ENCODE measurements at places on chromosomes 3 and 15. TPM values are rescaled to one million over a fixed set of nuclear protein-coding genes. Genes with fewer than 3 reads are reported as not detected.

GRCh38 chr3:59502806-59503205 is 453.0 kb upstream of the CFAP20DC start:
- no peak for DNase-seq

DNA sequence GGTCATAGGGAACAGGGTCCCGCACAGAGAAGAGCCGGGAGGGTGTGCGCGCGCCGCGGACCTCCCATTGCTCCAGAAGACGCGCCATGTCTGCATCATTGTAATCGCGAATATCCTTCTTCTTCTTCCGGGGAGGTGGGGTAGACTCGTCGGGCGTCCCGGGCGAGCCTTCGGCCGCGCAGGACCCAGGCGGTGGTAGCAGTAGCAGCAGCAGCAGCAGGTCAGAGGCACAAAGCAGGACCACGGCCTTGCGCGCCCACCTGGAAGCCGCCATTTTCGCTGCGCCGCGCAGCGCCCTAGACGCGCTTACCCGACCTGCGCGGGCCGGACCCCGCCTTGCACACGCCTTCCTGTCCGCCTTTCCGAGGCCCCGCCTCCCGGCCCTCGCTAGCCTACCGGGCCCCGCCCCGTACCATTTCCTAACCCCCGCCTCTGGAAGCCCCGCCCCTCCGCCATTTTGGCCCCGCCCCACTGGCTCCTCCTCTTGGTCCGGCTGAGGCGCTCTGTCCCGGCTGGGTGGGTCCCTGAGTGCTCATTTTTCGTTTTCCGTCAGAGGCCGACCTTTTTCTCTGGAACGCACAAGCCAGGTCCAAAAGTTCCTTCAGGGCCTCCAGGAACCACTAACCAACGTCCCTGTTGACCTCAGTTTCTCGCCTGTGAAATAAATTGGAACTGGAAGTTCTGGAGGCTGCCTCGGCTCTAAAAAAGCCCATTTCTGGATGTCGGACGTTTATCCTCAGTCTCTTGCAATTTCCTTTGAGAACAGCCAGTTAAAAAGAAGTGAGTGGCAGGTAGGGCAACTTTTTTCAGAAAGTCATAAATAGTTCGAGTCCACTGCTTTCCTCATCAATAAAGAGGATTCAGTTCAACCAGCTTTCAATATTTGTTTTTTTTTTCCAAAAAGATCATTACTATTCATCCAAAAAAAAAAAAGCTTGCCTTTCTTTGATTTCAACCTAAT is at the start of gene MESD:
TSS of gene MESD (minus strand) at position 302 of the 961 bp plus-strand sequence. CDS start at position 274, 28 bp downstream.
- DNase-seq = peak; percentile 98

DNA sequence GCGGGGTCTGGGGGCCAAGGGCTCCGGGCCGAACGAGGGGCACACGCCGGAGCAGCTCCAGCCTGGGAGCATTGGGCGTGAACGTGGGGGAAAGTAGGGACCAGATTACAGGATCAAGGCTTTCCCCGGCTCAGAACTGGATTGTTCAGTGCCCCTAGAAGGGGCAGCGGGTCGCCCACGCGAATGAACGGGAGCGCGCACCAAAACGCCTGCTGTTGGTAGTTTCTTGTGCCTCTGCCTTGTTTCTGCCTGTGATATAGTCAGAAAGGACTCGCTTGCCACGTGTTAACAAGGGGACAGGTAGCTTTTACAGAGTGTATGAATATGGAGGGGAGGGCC is 1.1 kb downstream of the CASR start:
- DNase-seq = no peak

Gene NEIL1
- polyA plus RNA-seq = 10.4 TPM
